ENCODE measurements at places on chromosomes 5 and 9. TPM values are rescaled to one million over a fixed set of nuclear protein-coding genes. Genes with fewer than 3 reads are reported as not detected.
A peak's percentile ranks its signal among the peaks of the same experiment; 100 is the strongest.

DNA sequence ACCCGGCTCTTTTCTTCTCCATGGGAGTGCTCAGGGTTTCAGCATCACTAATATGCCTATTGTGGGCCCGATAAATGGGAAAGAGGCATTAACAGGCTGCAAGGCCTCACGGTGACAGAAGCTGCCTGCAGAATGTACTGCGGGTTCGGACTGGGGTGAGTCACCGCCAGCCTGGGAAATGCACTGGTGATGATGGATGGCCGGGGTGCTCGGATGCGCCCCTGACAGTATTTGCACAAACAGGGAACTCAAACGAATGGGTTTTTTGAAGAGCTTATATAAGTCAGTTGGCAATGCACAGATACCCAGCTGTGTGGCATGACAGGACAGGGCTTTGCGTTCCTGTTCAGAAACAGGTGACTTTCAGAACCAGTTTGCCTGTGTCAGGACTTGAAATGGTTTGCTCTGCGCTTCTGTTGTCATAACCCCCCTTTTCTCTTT is 42.0 kb upstream of the PITX1 start:
- no peak overlapping the region for H3K27ac ChIP-seq
- no peak overlapping the region for H3K4me3 ChIP-seq
- DNase-seq, result no peak

DNA sequence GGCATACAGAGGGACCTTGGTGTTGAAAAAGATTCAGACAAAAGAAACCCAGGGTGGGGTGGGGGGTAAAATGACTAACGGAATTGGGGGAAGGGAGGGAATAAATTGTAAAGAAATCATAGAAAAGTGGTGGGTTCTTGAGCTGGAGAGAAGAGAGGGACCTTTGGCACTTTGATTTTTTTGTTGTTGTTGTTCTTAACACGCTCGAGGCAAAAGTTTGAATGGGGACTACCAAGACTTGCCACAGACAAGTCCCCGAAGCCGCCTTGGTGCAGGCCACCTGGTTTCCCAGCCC is 616 bp downstream of the VCAN start:
- peaks cover 47% of the 10 kb centered on the region for H3K27me3 ChIP-seq
- no peaks in the 10 kb centered on the region for H3K36me3 ChIP-seq
- no peak overlapping the region for H3K27ac ChIP-seq
- peaks cover 11% of the 10 kb centered on the region for H3K4me1 ChIP-seq
- no peak for DNase-seq

DNA sequence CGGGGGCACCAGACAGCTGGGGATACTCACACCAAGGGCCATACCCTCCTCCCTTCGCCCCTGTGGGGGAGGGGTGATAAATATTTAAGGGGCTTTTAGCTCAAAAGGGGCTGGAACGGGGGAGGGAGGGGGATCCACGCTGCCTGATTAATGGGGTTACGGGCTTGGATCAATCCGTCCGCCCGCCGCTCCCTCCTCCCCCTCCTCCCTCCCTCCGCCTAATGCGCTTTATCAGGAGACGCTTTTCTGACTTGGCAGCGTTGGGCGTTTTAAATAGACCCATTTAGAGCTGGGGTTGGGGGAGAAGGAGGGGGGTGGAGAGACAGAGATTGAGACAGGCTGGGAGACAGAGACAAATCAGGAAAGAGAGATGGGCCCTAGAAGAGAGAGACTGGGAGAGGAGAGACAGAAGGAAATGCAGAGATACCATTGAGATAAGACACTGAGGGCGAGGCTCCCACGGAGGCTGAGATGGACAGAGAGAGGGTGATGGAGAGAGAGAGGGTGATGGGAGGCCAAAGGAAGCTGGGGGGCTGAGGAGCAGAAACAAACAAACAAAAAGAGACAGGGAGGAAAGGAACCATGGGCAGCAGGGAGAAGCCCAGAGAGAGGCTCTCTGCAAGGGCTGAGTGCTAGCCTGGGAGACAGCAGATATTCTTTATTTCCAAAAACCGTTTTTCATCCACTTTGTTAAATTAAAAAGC is 10.3 kb downstream of the CNTFR start:
- H3K27me3 ChIP-seq, result peaks cover 24% of the 10 kb centered on the region
- DNase-seq, result no peak
- H3K4me3 ChIP-seq, result no peak overlapping the region
- H3K4me1 ChIP-seq, result peaks cover 6% of the 10 kb centered on the region
- H3K27ac ChIP-seq, result no peak overlapping the region

DNA sequence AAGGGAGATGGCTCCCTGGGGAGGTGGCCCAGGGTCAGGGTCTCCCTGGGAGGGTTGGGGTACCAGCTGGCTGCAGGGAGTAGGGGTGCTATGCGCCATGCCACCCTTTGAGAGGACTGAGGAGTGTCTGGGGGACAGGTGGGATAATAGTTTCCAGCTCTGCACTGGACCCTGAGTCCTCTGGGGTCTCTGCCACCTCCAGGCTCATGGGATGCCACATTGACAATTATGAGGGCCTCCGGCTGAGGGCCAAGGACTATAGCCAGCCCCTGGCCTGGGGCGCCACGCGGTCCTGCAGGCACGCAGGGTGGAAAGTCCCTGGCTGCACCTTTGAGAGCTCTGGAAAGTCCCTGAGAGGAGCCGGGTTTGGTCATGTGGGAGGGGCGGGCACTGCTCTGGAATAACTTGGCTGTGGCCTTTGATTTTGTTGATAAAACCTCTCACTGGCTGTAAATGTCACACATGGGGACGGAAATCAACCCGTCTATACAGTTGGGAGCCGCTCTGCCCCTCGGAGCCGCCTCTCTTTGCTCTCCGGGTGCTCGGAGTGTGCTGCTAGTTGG is 16.0 kb downstream of the TRAF2 start:
- H3K4me1 ChIP-seq, result peaks cover 34% of the 10 kb centered on the region
- no peaks in the 10 kb centered on the region for H3K27me3 ChIP-seq
- H3K27ac ChIP-seq, result peak overlapping the region; percentile 77
- H3K36me3 ChIP-seq, result peaks cover 16% of the 10 kb centered on the region
- peak; percentile 89 for DNase-seq

- H3K27ac ChIP-seq, result no peak overlapping the region
- no peak overlapping the region for H3K4me3 ChIP-seq
- no peaks in the 10 kb centered on the region for H3K27me3 ChIP-seq
Observed at GRCh38 chr9:135167849-135168655, 80.6 kb downstream of the OLFM1 start.

DNA sequence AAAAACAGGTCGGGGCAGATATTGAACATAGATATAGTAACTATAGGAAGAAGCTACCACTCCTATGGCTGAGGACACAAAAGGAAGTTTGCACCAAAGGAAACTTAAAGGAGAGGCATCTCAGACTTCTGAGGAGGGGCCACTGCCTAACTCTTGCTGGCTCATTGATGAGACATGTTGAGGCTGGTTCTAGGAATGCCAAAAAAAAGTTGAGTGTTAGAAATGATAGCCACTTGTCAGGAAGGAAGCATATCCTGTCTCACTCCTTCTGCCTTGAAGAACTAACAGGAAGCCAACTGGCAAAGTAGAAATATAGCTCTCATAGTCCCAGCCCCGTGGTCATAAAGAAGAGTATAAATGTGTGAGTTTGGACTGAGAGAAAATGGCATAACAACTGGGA is 23.3 kb upstream of the STOM start:
- peaks cover 11% of the 10 kb centered on the region for H3K4me1 ChIP-seq
- no peak overlapping the region for H3K4me3 ChIP-seq
- no peaks in the 10 kb centered on the region for H3K27me3 ChIP-seq
- H3K27ac ChIP-seq, result no peak overlapping the region
- no peaks in the 10 kb centered on the region for H3K36me3 ChIP-seq
- no peak for DNase-seq

- H3K27ac ChIP-seq, result no peak overlapping the region
- H3K4me3 ChIP-seq, result no peak overlapping the region
- H3K4me1 ChIP-seq, result peaks cover 10% of the 10 kb centered on the region
- DNase-seq, result no peak
- no peaks in the 10 kb centered on the region for H3K36me3 ChIP-seq
- H3K27me3 ChIP-seq, result no peaks in the 10 kb centered on the region
Observed at GRCh38 chr5:61280761-61281427, 51.2 kb upstream of the ZSWIM6 start.

GRCh38 chr5:178861627-178862026 is 1.9 kb downstream of the ZNF354B start:
- H3K4me1 ChIP-seq, result peaks cover 16% of the 10 kb centered on the region
- H3K27me3 ChIP-seq, result no peaks in the 10 kb centered on the region
- DNase-seq, result no peak
- H3K4me3 ChIP-seq, result no peak overlapping the region

DNA sequence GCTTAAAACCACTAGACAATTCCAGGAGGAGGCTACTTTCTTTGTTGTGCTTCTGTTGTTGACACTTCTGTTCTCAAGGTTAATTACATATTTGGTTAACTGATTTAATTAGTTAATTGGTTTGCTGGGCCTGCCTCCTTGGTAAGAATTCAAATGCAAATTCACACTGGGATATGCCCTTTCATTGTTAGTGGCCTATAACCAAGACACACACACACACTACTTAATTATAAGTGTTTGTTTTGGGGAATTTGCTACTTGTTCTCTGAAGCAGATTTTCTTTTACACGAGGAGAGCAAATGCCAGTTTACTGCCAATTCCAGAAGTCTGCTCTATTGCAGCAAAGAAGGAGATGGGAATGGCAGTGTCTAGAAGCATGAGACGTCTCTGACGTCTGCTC is 101.6 kb upstream of the BASP1 start:
- H3K27ac ChIP-seq, result no peak overlapping the region
- H3K27me3 ChIP-seq, result no peaks in the 10 kb centered on the region
- H3K4me1 ChIP-seq, result no peaks in the 10 kb centered on the region
- no peak for DNase-seq
- H3K36me3 ChIP-seq, result no peaks in the 10 kb centered on the region

- no peaks in the 10 kb centered on the region for H3K4me1 ChIP-seq
- H3K4me3 ChIP-seq, result no peak overlapping the region
- peak; percentile 64 for DNase-seq
- H3K27me3 ChIP-seq, result peaks cover 1% of the 10 kb centered on the region
- H3K27ac ChIP-seq, result no peak overlapping the region
Observed at GRCh38 chr9:132169672-132170392, 8.0 kb downstream of the NTNG2 start.

DNA sequence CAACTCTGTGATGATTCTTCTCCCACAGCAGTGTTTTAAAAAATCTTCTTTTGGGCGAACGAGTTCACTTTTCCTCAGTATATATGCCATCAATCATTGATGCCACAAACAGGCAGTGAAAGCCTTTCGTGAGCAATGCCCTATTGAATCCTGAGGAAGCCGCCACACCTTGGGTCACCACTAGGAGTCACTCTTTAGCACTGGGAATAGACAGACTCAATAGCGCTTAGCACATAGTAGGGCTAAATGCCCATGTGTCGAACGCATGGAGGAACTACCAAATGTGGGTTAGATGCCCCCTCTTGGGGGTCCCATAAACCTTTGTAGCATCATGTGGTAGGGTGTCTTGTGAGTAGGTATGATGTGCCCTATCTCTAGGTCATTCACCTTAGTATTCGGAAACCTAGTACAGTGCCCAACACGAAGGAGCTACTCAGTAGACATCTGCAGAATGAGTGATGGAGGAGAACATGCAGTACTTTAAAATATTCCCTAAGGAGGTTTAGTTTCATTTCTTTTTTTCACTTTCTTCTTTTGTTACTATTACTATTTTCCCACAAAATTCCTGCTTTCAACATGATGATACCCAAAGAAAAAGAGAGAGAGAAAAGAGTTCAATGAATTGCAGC is 603.7 kb downstream of the BNC2 start:
- no peak for DNase-seq
- no peaks in the 10 kb centered on the region for H3K36me3 ChIP-seq
- no peaks in the 10 kb centered on the region for H3K27me3 ChIP-seq

- no peaks in the 10 kb centered on the region for H3K4me1 ChIP-seq
- H3K36me3 ChIP-seq, result no peaks in the 10 kb centered on the region
- H3K27me3 ChIP-seq, result no peaks in the 10 kb centered on the region
Observed at GRCh38 chr5:147327421-147327820, 92.6 kb downstream of the STK32A start.

DNA sequence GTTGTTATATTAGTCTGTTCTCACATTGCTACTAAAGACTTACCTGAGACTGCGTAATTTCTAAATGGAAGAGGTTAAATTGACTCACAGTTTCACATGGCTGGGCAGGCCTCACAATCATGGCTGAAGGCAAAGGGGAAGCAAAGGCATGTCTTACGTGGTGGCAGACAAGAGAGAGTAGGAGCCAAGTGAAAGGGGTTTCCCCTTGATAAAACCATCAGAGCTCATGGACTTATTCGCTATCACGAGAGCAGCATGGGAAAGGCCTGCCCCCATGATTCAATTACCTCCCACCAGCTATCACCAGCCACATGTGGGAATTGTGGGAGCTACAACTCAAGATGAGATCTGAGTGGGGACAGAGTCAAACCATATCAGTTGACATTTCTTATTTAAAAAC is 374.5 kb upstream of the RORB start:
- no peaks in the 10 kb centered on the region for H3K4me1 ChIP-seq
- H3K4me3 ChIP-seq, result no peak overlapping the region
- DNase-seq, result no peak
- H3K36me3 ChIP-seq, result no peaks in the 10 kb centered on the region

SHOC1 gene
- not detected for total RNA-seq

LIFR gene
- total RNA-seq, result not detected

FAM81B gene
- not detected for total RNA-seq

FGF10 gene
- not detected for total RNA-seq

ARHGEF37 gene
- total RNA-seq, result 0.53 TPM

PCDHGA6 gene
- 0.15 TPM for total RNA-seq

PCDHA6 gene
- total RNA-seq, result not detected

All from CD8-positive, alpha-beta memory T cell (primary cell).